8988T (cell line): ENCODE measurements at places on chromosomes 1 and 21.

- DNase-seq, result no peak
These were observed 1.3 kb downstream of the SIPA1L2 start for GRCh38 chr1:232628335-232629249.

DNA sequence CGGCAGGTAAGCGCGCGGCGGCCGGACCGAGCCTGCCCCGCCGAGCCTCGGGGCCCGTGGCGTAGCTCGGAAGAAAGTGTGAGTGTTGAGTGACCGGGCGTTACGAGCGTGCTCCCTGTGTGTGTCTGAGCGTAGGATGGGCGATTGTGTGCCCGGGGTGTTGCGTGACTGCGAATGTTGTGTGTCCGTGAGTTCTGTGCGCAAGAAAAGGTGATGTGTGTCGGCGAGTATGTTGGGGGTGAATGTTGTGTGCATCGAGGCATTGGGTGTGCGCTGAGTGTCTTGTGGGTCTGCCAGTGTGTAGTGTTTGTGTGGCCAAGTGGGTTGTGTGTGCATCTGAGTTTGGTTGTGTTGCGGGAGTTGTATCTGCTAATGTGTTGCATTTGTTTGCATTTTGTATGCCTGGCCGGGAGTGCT, 398 bp downstream of the PTPRU start:
- DNase-seq, result no peak

DNA sequence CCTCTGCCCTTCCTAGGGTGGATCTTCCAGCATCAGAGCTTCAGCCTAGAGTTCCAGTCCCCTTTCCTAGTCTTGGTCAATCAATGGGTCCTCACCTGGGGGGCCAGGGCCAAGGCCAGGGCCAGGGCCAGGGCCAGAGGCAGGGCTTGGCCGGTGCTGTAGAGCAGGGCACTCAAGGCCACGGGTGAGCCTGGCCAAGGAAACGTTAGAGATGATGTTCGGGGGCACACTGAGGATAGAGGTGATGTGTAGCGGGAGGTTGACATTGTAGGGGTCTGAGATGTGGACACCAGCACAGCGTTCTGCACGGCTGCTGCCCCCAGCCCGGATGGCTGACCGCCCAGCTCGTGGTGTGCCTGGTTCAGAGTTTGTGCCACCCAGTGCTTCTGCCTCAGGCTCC, 5.4 kb upstream of the USF1 start:
- no peak for DNase-seq

DNA sequence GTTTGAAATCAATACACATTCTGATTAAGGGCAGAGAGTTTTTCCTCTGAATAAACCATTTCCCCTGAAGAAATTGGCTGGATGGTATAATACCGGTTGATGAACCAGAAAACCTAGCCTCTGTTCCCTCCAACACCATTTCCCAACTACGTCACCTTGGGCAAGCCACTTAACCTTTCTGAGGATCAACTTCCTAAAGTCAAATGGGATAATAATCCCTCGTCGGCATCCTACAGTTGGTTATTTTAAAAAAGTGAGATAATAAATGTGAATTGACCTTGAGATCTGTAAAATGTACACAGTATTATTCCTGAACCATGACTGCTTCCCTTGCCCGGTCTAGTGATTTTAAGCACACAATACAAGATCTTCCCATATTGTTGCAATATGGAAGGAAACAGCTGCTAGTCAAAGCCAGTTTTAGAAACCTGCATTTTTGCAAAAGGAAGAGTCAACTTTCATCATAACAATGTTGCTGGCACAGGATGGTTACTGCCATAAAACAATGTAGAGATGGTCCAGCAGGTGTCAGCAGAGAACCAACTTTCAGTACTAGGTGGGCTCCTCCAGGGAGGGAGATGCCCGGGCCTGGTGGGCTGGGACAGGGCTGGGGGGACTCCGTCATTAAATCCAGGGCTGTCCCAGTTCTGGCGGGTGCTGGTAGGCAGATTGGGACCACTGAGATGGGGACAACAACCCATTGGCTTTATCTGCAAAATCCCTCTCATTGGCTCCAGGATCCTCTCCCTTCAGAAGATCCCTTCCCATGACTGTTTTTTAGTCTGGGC, 5.2 kb upstream of the HLX start:
- DNase-seq, result no peak
